ENCODE measurements at places on chromosomes 1 and 21.
A peak's percentile ranks its signal among the peaks of the same experiment; 100 is the strongest.

GRCh38 chr1:35432231-35432630, 125.0 kb downstream of the KIAA0319L start:
- no peak for DNase-seq

- DNase-seq: no peak
Measured at GRCh38 chr1:243391355-243391754, 135.5 kb downstream of the SDCCAG8 start.

GRCh38 chr1:23202263-23202749, 15.0 kb downstream of the HTR1D start:
- DNase-seq: no peak

GRCh38 chr1:223244366-223245103, 101.5 kb upstream of the TLR5 start:
- DNase-seq: no peak

- DNase-seq: no peak
Measured at GRCh38 chr1:226535666-226536065, 12.9 kb upstream of the STUM start.

DNA sequence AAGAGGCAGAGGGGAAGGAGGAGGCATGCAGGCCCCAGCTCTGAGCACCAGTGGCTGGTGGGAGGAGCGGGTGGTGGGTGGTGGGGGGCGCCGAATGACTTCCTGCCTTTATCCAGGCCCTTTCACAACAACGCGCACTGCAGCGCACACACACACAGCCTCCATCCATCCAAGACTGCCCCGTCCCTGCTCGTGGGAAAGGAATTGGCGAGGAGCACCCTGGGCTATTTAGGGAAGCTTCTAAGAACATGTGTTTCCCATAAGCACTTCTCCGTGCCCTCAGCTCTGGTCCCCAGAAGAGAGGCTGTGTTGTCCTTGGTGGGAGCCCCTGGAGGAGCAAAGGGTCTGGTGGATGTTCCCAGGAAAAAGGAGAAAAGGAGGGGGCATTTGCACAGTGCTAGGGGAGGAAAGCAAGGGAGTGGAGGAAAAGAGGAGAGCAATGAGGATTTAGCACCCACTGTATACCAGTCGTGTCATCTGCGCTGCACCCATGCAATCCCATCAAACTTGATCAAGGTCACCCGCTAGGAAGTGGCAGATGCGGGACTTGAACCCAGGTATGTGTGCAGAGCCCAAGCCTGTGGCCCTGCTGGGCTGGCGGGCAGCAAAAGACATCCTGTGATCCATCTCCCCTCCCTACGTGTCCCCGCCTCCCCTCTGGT, 28.1 kb downstream of the EPHA2 start:
- no peak for DNase-seq

DNA sequence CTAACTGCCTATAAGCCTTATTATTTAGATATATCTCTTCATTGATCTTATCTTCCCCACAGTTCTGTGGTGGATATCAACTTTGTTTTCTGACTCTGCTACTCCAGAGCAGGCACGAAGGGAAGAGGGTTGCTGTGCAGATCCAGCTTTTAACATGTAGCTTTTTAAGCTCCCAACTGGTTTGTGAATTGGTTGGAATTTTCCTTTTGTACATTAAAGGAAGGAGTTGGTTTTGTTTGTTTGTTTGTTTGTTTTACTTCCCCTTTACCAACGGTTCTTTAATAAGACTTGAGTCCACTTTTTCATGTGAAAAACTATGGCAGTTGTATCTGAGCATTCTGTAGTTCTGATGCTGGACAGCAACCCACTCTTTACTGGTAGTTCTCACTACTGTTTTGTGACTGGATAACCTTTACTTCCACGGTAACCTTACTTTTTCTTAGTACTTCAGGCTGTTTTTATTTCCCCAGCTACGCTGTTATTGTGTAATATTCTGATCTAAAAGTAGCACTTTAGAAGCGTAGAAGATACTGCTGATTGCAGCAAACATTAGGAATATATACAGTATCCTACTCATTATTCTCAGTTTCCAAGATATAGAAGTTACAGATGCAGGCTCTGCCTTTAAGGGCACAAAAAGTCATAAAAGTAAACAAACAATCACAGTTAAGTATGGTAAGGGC, 1.6 kb downstream of the GNPAT start:
- DNase-seq: no peak

- peak; percentile 59 for DNase-seq
Measured at GRCh38 chr1:201530741-201531531, 8.0 kb upstream of the NAV1 start.

- DNase-seq: no peak
Measured at GRCh38 chr1:7263021-7263960, 478.0 kb downstream of the CAMTA1 start.

DNA sequence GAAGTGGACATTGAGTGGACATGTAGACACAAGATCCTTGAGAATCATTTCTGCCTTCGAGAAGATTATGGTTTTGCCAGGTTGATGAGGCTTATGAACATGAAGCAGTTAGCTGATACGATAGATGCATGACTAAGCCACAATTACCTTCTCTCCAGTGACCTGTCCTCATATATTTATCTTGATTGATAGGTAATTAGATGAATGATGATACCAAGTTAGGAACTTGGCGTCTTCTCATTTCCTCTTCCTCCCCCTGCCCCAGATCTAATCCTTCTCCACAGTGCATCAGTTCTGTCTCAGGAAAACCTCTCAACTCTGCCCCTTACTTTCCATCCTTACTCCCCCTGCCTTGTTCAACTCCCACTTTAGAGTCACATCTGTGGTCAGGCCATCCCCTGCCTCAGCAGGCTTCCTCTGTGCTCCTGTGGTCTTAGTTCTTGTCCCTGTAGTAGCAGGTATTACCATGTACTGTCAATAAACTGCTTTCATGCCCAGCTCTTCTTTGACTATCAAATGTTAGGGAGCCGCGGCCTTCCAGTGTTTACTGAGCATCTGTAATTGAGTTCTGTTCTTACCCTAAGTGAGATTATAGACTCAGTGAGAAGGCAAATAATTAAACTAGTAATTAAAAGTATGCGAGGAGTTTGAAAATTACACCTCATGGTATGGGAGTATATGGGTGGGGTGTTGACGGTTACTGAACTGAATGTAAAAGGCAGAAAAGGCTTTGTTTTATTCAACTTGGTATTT, 5.1 kb downstream of the ST6GALNAC3 start:
- DNase-seq: no peak

Data from NCI-H446 (cell line).